A549 (cell line): ENCODE measurements at places on chromosomes 1 and 21.

- DNase-seq = peak; percentile 81
Measured at GRCh38 chr1:204376919-204377799, 17.4 kb upstream of the PLEKHA6 start.

GRCh38 chr1:229231754-229232119 lies 39.2 kb upstream of the RAB4A start:
- DNase-seq = no peak

- DNase-seq = no peak
Measured at GRCh38 chr1:197740992-197741391, 34.3 kb downstream of the DENND1B start.

- no peak for DNase-seq
Measured at GRCh38 chr1:230910755-230911117, 42.4 kb upstream of the C1orf198 start.

DNA sequence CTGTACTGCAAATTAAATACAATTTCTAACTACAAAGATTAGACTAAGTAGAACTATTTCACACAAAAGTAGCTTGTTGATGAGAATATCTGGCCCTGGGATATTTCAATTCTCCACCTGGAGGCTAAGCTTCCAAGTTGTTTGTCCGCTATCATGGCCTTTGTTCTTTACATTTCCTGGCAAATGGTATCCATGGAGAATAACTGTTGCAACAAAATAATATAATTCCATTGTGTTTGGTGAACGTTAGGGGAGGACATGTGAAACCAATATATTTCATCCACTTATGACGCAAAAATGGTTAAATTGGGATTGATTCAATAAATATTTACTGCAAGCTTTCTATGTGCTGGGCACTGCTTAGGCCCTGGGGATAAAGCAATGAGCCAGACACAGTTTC lies 565.4 kb downstream of the PTPRC start:
- DNase-seq = no peak

DNA sequence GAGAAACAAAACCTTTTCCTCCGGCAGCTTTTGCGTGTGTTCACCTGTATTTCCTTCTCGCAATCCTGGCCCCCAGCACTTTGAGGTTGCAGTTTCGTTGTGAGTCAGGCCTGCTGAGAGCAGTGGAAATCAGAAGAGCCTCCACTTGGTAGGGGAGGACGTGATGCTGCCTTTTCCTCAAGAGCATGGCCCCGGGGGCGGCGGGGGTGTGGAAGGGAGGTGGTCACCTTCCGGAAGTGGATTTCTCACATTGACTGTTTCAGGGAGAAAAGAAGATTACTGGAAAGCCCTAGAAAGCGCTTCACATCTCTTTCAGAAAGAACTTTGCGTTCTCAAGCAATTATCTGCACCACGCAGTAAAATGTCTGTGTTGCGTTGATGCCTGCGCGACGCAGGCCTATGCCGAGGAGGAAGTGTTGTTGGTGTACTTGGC lies 12.2 kb upstream of the IL10 start:
- DNase-seq = no peak

DNA sequence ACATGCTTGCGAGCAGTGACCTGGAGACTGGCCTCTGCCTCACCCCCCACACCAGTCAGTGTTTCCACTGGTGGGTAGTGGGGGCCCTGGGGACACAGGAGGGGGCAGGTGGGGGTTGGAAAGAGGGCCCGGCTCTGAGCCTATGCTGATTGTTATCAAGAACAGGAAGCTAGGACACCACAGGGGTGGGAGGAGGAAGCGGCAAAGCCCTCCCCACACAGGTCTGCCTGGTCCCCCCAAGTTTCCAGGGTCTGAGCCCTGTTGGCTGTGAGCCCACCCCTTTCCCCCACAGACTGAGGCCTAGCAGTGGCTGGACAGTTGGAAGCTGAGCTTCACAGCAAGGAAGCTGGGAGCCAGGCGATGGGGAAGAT lies 1.6 kb upstream of the PTPN7 start:
- no peak for DNase-seq

DNA sequence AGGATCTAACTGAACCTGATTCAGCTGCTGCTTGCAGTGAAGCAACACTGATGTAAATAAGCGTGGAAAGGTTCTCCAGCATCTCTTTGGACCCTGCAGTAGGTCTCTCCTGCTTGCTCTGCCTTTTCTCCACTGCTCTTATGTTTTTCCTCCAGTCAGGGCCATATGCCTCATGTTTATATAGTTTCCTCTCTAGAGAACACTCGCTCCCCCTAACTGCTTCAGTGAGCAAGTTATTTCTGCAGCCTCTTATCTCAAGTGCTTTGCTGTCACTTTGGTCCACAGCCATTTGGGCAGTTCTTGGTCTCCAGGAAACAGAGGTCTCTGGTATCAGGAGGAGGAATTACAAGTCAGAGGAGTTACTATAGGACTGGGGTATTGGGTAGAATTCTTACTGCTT lies 5.3 kb downstream of the PRUNE1 start:
- DNase-seq = no peak

GRCh38 chr1:79197421-79197820 lies 190.9 kb upstream of the ADGRL4 start:
- peak; percentile 47 for DNase-seq

DNA sequence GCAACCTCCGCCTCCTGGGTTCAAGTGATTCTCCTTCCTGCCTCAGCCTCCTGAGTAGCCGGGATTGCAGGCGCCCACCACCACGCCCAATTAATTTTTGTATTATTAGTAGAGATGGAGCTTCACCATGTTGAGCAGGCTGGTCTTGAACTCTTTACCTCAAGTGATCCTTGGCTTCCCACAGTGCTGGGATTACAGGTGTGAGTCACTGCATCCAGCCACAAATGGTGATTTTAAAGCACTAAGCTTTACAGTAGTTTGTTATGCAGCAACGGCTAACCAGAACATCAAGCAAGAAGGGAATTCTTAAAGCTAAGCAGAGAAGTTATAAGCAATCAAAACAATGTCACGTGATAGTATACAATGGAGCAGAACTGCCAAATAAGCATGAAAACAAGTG lies 65.7 kb downstream of the NVL start:
- no peak for DNase-seq

- no peak for DNase-seq
Measured at GRCh38 chr1:92989936-92990583, 28.8 kb upstream of the DIPK1A start.

DNA sequence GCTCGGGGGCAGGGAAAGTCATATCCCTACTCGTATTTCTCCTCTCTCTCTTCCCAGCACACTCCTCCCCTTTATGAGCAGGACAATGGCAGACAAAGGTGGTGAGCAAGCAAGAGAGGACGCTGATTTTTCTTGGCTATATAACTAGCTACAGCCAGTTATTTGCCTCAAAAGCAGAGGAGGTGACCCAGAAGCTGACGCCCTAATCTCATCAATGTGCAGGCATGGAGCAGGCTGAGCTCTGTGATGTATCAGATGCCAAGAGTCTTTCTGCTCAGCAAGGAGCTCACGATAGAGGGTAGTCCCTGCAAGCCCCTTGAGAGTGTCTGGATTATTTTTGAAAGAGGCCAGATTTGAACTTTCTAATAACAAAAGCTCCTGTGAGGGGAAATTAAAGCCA lies 75.5 kb downstream of the ASTN1 start:
- DNase-seq = no peak

DNA sequence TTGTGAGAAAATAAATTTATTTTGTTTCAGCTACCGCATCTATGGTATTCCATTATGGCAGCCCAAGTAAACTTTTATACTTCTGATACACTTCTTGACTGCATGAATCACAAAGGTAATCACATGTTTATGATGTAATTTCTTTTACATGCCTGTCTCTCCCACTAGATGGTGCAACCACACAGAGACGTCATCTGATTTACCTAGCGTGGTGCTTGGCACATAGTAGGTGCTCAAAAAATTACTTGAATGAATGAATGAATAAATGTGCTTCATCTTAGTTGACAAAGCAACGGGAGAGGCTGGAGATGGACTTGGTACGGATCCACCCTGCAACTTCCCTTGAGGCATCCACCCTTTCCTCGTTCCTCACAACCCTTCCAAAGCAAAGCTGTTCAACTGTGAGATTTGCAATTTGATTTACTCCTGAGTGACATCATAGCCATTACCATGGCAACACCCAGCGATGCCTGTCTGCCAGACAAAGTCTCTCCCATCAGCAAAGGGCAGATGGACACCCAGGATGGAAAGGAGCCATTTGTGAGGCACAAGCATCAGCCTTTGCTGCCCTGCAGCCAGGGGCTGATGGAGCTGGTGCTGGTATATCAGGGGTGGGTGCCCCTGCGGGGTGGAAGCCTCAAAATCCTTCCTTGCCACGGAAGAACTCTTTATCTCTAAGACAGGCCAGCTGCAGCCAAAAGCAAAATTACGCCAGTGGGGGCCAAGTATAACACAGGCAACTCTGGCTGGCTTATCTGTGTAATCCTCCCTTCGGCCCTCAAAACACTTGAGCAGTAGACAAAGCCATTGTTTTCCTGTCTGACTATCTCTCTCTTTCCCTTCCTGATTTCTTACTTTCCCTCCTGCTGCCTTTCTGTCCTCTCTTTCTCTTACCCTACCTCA lies 18.9 kb upstream of the VWA5B1 start:
- no peak for DNase-seq

- DNase-seq = no peak
Measured at GRCh38 chr21:36773117-36773516, 74.2 kb downstream of the SIM2 start.

DNA sequence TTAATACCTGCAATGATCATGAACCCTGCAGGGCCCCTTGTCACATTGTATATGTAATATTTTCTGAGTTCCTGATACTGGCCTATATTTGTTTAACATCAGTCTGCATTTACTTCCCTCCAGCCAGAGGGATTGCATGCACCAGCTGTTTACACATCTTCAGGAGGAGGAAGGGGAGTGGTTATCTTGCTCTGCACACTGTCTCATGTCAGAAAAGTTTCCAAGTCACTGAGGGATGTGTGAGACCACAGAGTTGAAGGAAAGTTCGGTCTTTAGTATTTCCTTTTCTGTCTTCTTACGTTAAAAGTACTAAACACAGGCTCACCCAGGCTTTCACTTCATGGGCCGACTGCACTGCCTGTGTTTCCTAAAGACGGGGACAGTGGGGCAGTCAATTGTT lies 574.1 kb downstream of the LMO4 start:
- peak; percentile 17 for DNase-seq

DNA sequence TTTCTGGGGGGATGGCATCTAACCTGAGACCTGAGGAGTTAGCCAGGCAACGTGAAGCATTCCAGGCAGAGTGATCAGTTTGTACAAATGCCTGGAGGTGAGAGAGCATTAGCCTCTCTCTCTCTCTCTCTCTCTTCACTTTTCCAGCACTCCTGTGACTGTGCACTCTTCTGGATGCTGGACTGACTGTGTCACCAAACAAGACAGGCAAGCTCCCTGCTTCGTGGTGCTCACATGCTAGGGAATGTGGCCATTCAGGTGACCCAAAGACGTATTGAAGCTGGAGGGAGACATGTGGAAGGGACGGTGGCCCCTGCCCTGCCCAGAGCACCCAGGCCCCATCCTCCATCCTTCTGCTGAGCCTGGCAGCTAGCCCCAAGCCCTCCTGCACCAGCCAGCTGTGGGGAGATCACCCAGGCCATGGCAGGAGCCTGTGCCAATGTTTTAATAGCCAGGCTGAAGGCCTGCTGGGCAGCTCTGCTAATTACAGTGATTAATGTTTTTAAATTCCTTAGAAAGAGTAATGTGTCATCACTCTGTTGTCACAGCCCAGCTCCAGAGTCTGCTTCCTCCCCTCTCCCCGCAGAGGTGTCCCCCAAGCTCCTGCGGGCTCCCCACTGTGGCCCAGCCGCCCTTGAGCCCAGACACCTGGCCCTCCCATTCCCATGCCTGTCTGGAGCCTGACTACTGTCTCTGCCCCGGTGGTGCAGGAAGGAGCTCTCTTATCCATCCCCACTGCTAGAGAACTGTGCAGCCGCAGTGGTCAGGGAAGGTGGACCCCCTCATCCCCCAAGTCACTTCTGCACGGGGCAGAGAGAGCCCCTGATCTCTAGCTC lies 48.9 kb downstream of the UBIAD1 start:
- DNase-seq = no peak

- DNase-seq = peak; percentile 18
Measured at GRCh38 chr1:116826818-116827606, 72.8 kb downstream of the CD2 start.
